Osteocyte (in vitro differentiated cells): ENCODE measurements at places on chromosomes 1 and 21. TPM values are rescaled to one million over a fixed set of nuclear protein-coding genes. Genes with fewer than 3 reads are reported as not detected.

Gene MYOM3
- not detected in 2 replicates for total RNA-seq

Gene CFHR3
- total RNA-seq, result 0.42 and 0.54 TPM in 2 replicates

Gene TMEM125
- total RNA-seq, result not detected in 2 replicates

Gene ZBTB8A
- total RNA-seq, result 10.7 and 11.5 TPM in 2 replicates

Gene MTOR
- 40.5 and 42.1 TPM in 2 replicates for total RNA-seq
